ENCODE measurements at places on chromosomes 12 and 14. TPM values are rescaled to one million over a fixed set of nuclear protein-coding genes. Genes with fewer than 3 reads are reported as not detected.

The SIVA1 gene
- 205 TPM for total RNA-seq

The KCNC2 gene
- total RNA-seq, result not detected

The MEG3 gene
- 52.0 TPM for total RNA-seq

The GUCY2C gene
- not detected for total RNA-seq

The WNT5B gene
- total RNA-seq, result 4.2 TPM

The DLK1 gene
- total RNA-seq, result 0.42 TPM

The ZNF605 gene
- total RNA-seq, result 4.3 TPM

The ASB2 gene
- total RNA-seq, result 0.80 TPM

Measured in A549 treated with ZK216348 at 1 μM for 4 hours (cell line).